T-cell (primary cell): ENCODE measurements at places on chromosomes 5 and 9. TPM values are rescaled to one million over a fixed set of nuclear protein-coding genes. Genes with fewer than 3 reads are reported as not detected.
A peak's percentile ranks its signal among the peaks of the same experiment; 100 is the strongest.

Gene NNT
- total RNA-seq: 52.6 TPM

Gene UGT3A1
- not detected for total RNA-seq

Gene GAPT
- 2.2 TPM for total RNA-seq

- H3K4me1 ChIP-seq: peaks cover 21% of the 10 kb centered on the region
- DNase-seq: no peak
- no peaks in the 10 kb centered on the region for H3K27me3 ChIP-seq
- peak overlapping the region; percentile 100 for H3K4me3 ChIP-seq
- peaks cover 28% of the 10 kb centered on the region for H3K36me3 ChIP-seq
These were observed 313 bp downstream of the BRIX1 start for GRCh38 chr5:34915856-34916192.

DNA sequence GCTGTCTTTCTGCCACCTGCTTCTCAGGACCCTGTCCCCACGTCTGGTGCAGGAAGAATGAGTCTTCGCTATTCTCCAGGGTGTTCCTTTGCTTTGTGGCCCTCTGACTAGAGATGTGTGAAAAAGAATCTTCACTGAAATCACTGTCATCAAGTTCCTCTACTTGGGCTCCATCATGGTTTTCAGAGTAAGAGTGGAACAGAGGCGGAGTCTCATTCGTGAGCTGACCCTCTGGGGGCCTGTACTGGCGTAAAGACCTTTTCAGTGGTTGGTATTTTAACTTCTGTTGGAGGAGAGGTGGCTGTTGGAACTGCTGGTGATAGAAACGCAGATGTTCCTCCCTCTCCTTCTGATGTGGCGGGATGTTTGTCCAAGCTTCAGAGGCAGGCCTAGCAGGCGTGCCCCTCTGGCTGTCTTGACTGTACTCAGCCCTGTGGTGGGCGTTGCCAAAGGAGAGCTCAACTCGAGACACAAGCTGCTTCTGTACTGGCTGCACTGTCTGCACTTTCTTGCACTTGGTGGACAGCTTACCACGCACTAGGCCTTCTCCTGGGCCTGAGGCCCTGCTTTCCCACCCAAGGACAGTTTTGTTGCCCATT, 72.0 kb downstream of the KIF24 start:
- peaks cover 24% of the 10 kb centered on the region for H3K4me1 ChIP-seq
- peaks cover 8% of the 10 kb centered on the region for H3K36me3 ChIP-seq
- H3K4me3 ChIP-seq: peak overlapping the region; percentile 11

DNA sequence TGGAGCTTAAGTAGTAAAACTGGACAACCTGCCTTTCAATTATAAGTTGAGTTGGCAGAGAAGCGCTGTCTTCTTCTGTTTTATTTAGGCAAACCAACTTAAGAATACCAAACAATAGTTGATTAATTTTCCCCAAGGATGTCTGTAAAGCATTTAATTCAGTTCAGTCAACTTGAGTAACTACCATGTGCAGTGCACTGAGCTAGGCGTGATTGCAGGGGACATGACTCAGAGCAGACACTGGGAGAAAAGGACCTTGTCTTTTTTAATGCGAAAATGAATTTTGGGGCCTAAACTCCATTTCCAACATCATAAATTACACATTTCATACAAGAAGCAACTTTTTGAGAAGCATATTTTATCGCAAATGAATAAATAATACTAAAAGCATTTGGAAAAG, 66.3 kb downstream of the FBXL7 start:
- H3K4me1 ChIP-seq: no peaks in the 10 kb centered on the region
- no peaks in the 10 kb centered on the region for H3K36me3 ChIP-seq
- H3K4me3 ChIP-seq: no peak overlapping the region
- H3K27ac ChIP-seq: no peak overlapping the region

- H3K36me3 ChIP-seq: no peaks in the 10 kb centered on the region
- no peak overlapping the region for H3K4me3 ChIP-seq
- H3K27me3 ChIP-seq: no peaks in the 10 kb centered on the region
These were observed 1045.5 kb upstream of the CDH6 start for GRCh38 chr5:30147976-30148375.

- H3K4me3 ChIP-seq: no peak overlapping the region
- H3K27ac ChIP-seq: no peak overlapping the region
- H3K36me3 ChIP-seq: no peaks in the 10 kb centered on the region
- no peak for DNase-seq
These were observed 61.4 kb downstream of the C5orf15 start for GRCh38 chr5:133907075-133907474.

- no peaks in the 10 kb centered on the region for H3K4me1 ChIP-seq
- no peaks in the 10 kb centered on the region for H3K27me3 ChIP-seq
- H3K27ac ChIP-seq: no peak overlapping the region
- H3K4me3 ChIP-seq: no peak overlapping the region
- DNase-seq: no peak
- no peaks in the 10 kb centered on the region for H3K36me3 ChIP-seq
These were observed 60.7 kb downstream of the NDST1 start for GRCh38 chr5:150568663-150569062.

- no peak for DNase-seq
- H3K4me3 ChIP-seq: no peak overlapping the region
- H3K36me3 ChIP-seq: no peaks in the 10 kb centered on the region
- H3K27me3 ChIP-seq: no peaks in the 10 kb centered on the region
These were observed 3.0 kb downstream of the DENND1A start for GRCh38 chr9:123926941-123927340.

- H3K4me1 ChIP-seq: no peaks in the 10 kb centered on the region
- H3K27ac ChIP-seq: no peak overlapping the region
- H3K4me3 ChIP-seq: no peak overlapping the region
- no peaks in the 10 kb centered on the region for H3K27me3 ChIP-seq
These were observed 54.5 kb upstream of the SEMA6A start for GRCh38 chr5:116629168-116629567.
